ENCODE measurements at places on chromosomes 2 and 18. TPM values are rescaled to one million over a fixed set of nuclear protein-coding genes. Genes with fewer than 3 reads are reported as not detected.

The KIF1A gene
- polyA plus RNA-seq = 45.7 TPM

The ASB18 gene
- 1.2 TPM for polyA plus RNA-seq

The ITPRIPL1 gene
- polyA plus RNA-seq = 0.50 TPM

The NAT8 gene
- not detected for polyA plus RNA-seq

The OST4 gene
- polyA plus RNA-seq = 872 TPM
